ENCODE measurements at places on chromosomes 7 and 10.

DNA sequence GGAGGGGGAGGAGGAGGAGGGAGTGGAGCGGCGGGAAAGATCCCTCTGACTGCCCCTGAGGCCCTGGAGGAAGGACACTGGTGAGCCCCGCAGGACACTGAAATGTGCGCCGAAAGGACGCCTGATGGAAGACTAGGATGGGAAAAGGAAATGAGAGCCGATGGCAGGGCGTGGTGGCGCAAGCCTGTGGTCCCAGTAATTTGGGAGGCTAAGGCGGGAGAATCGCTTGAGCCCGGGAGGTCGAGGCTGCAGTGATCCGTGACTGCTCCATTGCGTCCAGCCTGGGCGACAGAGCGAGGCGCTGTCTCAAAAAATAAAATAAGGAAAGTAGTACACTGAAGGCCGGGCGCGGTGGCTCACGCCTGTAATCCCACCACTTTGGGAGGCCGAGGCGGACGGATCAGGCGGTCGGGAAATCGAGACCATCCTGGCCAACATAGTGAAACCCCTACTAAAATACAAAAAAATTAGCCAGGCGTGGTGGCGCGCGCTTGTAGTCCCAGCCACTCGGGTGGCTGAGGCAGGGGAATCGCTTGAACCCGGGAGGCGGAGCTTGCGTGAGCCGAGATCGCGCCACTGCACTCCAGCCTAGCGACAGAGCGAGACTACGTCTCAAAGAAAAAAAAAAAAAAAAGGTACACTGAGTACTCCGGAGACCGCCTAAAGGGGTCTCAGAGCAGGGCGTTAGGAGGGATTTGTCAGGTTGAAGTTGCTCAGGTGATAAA lies 561 bp upstream of the HNRNPF start:
- peak; percentile 51 for DNase-seq

DNA sequence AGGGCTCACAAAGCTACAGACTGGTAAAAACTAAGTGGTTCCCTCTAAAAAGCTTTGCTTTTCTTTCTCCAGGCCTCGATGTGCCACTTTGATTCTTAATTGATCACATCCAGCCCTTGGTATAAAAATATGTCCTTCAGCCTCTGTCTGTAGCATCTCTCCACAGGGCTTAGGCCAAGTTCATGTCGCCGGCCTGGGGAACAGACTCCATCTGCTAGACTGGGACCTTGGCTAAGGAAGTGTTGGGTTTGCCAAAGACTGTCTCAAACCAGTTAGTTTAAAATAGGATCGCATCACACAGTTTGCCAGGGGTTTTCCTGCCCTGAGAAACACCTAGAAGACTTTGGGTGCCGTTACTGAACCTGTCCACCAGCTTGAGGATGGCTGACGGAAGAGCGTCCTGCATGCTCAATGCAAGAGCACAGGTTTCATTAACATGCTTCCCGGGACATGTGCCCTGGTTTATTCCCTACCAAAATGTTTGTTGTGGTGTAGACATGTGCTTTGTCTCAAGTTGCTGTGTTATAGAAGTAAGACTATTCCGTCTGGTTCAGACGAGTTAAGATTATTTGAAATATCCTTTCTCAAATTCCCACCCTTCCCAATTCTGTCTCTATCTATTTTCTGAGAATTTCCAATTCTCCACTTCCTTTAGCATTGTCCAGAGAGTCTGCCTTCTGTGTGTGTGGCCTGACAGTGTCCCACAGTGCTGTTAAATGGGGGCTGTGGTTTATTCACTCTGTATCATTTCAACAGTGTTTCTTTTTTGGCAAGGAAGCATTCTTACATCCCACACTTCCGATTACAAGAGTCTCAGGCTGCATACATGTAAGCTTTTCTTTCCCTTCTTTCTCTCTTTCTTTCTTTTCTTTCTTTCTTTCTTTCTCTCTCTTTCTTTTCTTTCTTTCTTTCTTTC lies 334.7 kb downstream of the INHBA start:
- DNase-seq = no peak

GRCh38 chr10:130686689-130687300 lies 550.6 kb downstream of the GLRX3 start:
- no peak for DNase-seq

- no peak for DNase-seq
These were observed 78.8 kb downstream of the RALA start for GRCh38 chr7:39702133-39702532.

GRCh38 chr10:92787557-92788152 lies 60.7 kb upstream of the EXOC6 start:
- no peak for DNase-seq

DNA sequence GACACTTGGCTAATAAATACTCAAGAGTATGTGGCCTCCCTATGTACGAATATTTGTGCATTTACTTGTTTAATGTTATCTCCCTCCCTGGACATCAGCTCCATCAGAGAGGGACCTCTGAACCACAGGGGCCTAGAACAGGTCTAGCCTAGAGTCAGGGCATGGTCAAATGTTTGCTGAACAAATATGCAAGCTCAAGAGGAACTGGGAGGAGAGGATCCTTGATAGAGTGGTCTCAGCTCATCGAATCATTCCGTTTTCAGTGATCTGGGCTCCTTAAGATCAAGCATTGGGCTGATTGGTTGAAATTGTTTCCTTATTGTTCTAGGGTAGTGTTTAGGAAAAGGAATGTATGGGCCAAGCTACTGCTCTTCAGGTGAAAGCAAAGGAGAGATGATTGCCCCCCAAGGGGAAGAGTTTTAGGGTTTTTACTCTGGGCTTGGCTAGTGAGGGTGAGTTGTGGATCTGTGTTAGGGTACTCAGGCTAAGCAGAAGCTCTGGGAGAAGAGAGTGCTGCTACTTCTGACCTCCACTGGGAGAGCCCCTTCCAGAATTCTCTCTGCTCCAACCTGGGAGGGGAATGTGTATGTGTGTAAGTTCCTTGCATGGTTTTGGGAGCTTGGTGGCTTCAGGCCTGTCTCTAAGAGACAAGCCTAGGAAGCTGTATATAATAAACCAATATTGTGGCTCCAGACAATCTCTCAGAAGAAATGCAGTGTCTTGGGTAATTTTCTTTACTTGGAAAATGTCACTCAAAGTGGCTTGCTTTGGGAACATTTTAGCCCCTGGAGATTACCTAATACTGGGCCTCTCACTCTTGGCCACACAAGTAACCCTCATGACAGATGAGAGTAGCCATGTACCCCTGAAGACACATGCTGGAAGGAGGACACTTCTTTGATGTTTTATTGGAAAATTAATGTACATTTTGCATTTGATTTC lies 110.0 kb downstream of the EMX2 start:
- DNase-seq = no peak

DNA sequence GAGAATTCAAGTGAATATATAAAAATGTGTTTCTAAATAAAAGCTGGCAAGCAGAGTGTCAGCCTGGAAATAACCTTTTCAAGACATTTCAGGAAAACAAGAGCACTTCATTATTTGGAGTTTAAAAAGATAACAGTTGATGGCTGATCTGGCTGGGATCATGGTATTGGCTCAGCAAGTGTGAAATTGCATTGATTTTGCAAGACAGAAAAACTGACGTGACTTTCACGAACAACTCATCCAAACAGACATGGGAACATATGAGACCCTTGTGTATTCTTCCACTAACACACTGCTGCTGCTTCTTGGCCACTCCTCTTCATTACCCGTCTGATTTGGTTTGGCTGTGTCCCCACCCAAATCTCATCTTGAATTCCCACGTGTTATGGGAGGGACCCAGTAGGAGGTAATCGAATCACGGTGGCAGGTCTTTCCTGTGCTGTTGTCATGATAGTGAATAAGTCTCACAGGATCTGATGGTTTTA lies 108.5 kb downstream of the RAB18 start:
- no peak for DNase-seq

DNA sequence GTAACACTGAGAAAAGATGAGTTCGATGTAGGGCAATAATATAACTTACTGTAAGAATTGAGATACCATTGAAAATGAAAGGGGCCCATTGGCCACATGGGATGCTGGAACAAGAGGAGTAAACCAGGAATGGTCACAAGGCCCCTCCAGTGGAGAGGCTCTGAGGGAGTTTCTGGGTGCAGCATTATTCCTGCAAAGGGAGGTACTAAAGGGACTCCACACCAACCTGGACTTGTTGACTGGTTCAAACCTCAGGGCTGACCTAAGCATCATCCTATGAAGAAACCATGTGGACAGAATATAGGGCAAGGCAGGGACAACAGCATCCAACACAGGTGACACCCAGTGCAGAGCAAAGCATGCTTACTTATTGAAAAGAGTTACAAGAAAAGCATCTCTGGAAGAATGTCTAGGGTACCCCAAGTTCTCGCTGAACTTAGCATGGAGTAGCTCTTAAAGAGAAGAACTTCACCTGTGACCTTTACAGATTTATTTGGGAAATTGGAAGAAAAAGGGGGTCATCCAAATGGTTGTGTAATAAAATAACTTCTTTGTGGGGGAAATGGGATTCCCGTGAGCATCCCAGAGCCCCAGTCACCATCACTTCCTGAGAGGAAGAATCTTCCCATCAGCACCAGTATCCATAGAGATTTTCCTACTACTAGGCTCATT lies 34.7 kb downstream of the PRSS2 start:
- DNase-seq = no peak

- DNase-seq = no peak
These were observed 41.3 kb upstream of the SRPK2 start for GRCh38 chr7:105429746-105430612.

- DNase-seq = no peak
These were observed 291.0 kb downstream of the GPR158 start for GRCh38 chr10:25465582-25466372.
